Central memory CD4-positive, alpha-beta T cell (primary cell): ENCODE measurements at places on chromosomes 5 and 9.

DNA sequence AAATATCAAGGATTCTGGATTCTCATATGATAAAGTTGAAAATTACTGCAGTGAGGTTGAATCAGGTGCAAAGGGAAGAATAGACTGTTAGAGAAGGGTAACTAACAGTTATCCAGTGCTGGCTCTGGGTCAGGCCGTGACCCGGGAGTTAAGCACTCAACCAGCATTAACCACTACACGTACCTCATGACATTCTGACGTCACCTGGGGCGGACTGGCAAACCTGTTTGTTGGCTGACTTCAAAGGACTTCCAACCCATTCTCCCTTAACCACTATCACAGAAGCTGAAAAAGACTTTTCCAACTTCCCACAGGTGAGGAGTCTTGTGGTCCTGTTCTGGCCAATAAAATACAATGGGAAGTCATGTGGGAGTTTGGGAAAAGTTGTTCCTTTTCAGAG lies 268.9 kb downstream of the ENC1 start:
- no peak for DNase-seq

DNA sequence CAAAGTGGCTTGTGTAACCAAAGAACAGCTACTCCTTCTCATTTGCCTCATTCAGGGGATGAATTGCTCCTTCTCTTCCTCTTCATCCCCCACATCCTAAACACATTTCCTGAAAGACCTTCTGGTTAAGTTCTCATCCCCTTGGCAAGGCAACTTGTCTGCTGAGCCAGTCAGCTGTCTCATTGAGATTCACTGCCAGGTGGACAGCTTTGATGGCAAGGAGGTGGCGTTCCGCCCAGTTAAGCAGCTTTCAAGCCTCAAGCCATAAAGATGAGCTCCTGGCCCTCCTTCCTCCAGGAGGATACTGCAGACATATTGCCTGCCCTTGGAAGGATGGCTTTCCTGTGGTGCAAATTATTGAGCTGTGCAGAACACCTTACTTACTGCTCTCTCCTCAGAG lies 448.6 kb upstream of the MPDZ start:
- no peak for DNase-seq

GRCh38 chr9:105158898-105159297 lies 85.6 kb upstream of the SLC44A1 start:
- DNase-seq, result no peak

GRCh38 chr9:73239570-73240265 lies 88.1 kb downstream of the ANXA1 start:
- no peak for DNase-seq

- no peak for DNase-seq
Observed at GRCh38 chr5:153439130-153439529, 51.3 kb upstream of the GRIA1 start.

GRCh38 chr5:159049844-159050315 lies 49.8 kb downstream of the EBF1 start:
- DNase-seq, result no peak

GRCh38 chr5:100772006-100772405 lies 131.1 kb downstream of the ST8SIA4 start:
- no peak for DNase-seq

DNA sequence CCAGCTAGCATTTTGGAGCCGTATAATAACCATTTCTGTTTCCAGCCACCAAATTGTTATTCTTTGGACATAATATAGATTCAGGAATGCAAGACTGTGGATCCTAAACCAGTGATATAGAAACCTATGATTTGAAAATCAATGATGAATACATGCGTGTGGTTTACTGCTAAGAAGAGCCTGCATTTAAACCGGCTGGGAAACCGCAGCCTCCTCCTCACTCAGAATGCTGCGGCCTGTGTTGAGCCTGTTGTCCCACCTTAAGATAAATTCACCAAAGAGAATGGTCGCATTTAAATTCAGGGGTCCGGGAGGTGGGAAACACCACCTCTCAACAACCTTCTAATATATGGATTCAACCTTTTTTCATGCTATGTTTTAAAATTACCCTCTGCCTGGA lies 148.0 kb downstream of the MEF2C start:
- DNase-seq, result no peak

GRCh38 chr5:134902071-134902801 lies 2.7 kb upstream of the PCBD2 start:
- DNase-seq, result no peak

DNA sequence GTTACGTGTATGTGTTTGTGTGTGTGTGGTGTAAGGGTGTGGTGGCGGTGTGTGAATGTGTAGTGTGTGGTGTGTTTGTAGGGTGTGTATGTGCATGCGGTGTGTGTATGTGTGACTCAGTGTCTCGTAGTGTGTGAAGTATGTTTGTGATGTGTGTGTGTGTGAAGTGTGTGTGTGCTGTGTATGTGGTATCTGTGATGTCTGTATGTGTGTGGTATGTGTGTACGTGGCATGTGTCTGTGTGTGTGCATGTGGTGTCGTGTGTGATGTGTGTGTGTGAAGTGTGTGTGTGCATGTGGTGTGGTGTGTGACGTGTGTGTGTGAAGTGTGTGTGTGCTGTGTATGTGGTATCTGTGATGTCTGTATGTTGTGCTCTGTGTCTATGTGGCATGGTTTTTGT lies 339.4 kb downstream of the MTRR start:
- DNase-seq, result no peak

DNA sequence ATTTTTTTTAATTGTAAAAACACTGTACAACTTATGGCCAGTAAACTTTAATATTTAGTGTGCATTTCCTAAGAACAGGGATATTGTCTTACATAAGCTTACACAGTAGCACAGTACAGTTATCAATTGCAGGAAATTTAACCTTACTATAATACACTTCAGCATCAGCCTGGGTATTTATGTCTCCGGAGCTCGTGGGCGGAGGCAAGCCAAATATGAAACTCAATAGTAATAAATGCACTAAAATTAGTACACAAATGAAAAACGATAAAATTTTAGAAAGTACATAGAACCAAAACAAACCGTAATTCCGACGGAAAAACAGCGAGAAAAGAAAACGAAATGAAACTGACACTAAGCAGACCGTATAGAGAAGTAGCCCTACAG lies 91.2 kb downstream of the ANXA2R start:
- no peak for DNase-seq

GRCh38 chr5:5044247-5044840 lies 95.8 kb upstream of the ADAMTS16 start:
- DNase-seq, result no peak
